Kidney tubule cell (primary cell): ENCODE measurements at places on chromosomes 6 and 20.
A peak's percentile ranks its signal among the peaks of the same experiment; 100 is the strongest.

DNA sequence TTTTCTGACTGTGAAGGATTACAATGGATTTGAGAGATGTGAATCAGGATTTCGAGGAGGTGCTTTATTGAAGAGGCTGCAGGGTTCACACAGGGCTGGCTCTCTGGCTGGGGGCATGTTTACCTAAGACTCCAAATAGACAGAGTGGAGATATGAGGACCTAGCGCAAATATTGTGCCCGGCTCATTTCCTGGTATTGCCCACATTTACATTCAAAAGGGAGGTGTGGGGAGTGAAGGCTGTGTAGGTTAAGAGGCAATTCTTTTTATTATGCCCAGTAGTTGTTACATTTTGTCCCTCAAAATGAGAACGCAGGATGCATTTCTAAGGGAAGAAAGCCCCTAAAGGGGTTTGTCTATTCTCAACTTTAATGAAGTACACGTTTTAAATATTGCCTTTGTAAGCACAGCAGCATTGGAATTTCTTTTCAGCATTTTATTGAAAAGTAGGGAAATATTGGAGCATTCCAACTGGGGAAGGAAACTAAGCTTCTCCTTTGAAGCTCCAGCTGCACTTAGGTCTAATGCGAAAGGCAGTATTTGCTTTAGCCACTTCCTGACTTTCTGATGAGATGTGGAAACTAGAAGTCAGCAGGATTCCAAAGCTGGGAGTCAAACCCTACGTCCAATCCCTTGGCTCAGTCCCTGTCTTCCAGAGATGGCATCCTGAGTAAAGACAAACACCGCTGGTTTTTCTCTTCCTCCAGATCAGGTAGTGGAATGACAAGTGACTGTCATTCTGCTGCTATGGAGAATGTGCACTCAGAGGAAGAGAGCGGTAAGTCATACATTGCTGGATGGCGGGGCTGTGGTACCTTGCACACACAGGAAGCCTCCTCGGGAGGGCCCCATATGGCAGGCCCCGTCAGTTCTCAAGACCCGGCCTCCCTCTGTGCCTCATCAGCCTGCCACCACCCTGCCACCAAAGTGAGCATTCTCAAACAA is 70.7 kb downstream of the MYB start:
- peak; percentile 50 for DNase-seq

DNA sequence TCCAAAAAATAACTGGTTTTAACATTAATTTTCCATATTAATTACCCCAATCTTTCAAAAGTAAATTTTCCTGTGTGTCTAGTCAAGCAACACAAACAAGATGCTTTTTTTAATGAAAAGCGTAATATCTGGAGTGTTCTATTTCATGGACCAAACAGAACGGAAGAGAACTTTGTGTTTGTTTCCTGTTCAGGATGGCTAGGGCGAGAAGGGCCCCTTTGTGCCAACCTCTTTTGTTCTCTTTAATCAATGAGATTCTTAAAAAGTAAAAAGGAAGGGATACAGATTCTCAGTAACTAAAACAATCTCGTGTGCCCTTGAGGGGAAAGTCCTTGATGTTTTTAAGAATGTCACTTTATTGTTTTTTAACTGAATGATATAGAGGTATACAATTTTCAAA is 55.7 kb downstream of the GNAS start:
- no peak for DNase-seq

GRCh38 chr6:147678253-147678652 is 169.8 kb downstream of the SAMD5 start:
- DNase-seq = no peak

DNA sequence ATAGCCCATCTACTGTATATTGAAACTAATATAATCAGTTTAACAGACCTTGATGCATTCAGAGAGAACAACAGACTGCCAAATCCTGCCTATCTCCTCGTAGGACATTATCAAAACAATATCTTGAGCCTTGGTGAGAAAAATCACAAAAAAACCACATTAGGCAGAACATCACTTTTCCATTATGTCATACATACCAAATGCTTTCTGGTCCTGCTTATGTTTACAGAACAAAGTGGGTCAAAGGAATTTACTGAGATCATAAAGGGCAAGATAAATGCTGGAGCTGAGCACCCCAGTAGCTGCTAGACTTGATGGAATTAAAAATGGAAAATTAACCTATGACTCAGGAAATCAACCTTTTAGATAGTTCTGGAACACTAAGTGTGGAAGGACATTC is 195.3 kb upstream of the KCNK16 start:
- peak; percentile 12 for DNase-seq

DNA sequence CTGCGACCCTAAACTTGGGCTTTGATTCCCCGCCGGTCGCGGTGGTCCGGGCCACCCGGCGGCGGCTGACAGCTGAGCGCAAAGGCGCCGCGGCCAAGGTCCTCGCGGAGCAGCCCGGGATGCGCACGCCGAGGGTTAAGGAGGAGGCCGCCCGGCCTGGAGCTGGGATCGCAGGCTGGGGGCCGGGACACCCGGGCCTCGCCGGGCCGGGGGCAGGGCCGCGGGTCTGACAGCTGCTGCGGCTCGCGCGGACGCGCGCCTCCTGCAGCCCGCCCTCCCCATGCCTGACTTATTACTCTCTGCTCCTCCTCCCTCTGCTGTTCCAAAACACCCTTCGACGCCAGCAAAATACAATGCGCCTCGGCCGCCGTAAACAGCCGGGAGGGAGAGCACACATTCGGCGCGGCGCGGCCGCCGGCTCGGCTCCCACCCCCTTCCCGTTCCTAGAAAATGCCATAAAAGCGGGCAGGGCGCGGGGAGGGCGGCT is 746 bp downstream of the BACH2 start:
- peak; percentile 65 for DNase-seq

DNA sequence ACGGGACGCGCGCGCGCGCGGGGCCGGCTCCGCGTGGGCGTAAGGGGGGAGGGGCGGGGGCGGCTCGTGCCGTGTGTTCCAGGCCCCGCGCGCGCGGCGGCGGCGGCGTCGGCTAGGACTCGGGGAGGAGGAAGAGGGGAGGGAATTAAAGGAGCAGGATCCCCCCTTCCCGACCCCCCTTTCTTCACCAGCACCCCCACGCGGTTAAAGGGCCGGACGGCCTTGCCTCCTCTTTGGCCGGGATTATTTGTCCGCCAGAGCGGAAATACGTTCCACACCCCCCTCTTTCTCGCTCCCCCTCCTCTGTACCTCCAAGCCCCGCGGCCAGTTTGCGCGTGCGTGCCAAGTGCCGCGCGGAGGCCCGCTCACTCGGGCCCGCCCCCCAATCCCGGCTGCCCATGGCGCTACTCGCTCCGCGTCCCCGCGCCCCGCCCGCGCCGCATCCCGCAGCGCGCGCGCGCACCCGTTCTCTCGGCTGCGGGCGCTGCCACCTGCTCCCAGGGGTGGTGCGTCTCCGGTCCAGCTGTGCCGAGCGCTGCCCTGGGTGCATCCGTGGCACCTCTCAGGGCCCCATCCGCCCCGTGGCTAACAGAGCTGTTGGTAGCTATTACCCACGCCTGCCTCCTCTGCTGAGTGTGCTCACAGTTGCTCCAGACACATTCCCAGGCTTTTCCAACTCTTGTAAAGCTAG is at the start of gene ZBTB12:
ZBTB12 (minus strand) TSS at position 134 of the 691 bp plus-strand sequence. CDS start 781 bp downstream, outside the sequence.
- peak; percentile 90 for DNase-seq

GRCh38 chr6:141203902-141204575 is 928.7 kb upstream of the GJE1 start:
- DNase-seq = no peak

DNA sequence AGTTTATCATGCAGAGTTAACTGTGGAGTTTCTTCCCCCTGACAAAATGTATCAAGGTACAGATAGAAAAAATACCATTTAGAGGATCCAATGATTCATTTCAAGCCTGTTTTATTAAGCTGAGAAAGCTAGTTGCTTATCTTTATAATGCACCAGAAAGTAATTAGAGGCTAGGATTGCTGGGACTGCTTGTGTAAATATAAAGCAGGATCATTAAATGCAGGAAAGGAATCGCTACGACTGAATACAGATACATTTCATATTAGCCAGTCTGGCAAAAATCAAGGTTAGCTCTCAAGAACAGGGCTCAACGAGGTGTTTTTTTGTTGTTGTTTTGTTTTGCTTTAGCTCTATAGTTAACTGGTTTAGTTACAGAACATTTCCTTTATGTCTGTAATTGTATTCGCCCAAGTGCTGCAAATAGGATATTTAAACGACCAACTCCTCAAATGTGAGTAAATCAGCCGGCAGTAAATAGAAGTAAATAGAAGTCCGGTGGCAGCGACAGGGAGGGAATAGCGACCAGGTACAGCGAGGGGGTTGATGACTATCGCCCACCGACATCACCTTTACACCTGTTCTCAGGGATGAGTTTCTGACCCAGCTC is 748 bp downstream of the UBE2J1 start:
- peak; percentile 16 for DNase-seq

DNA sequence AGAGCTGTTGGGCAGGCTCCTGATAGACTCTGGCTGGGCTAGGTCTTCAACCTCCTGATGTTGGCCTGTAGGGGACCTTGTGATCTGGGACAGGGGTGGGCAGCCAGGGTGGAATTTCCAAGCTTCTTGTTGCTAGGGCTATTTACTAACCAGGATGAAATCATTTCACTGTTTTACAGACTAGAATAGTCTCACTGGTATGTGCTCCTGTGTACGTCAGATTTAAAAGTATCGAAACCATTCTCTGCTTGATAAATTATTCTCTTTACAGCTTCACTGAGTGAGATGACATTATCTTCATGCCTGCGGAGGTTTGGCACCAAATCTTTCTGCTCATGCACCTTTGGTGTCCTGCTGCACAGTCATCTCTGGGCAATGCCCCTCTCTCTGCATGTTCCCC is 10.9 kb downstream of the EDN1 start:
- DNase-seq = no peak

- DNase-seq = no peak
Measured at GRCh38 chr6:35489066-35489465, 7.8 kb downstream of the TEAD3 start.

DNA sequence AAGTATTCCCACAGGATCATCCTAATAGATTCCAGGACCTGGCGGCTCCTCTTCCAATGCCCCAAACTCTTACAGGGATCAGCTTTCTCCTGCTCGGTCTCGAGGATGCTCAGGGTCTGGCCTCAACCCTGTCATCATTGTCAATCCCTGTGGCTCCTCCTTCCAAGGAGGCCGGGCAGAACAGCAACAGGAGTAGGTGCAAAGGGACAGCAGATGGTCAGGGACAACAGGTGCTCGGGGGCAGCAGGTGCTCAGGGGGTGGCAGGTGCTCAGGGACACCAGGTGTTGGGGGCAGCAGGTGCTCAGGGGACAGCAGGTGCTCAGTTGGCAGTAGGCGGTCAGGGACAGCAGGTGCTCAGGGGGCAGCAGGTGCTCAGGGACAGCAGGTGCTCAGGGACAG is 84.8 kb downstream of the TTLL2 start:
- no peak for DNase-seq

DNA sequence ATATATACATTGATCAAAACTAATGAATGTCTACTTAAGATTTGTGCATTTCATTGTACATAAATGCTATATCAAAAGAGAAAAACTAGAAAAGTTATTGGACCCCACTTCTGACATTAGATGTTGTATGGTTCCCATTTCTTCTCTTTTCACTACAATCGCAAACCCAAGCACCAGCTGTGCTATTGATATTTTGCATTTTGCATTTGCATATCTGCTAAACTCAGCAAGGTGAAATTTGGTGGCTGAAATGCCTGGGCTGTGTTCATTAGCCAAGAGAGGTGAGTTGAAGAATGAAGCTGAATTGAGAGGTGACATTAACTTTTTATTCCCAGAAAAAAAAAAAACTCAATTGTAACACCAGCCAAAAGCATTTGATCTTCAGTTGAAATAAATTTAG is 232.1 kb upstream of the TENT5A start:
- DNase-seq = no peak

DNA sequence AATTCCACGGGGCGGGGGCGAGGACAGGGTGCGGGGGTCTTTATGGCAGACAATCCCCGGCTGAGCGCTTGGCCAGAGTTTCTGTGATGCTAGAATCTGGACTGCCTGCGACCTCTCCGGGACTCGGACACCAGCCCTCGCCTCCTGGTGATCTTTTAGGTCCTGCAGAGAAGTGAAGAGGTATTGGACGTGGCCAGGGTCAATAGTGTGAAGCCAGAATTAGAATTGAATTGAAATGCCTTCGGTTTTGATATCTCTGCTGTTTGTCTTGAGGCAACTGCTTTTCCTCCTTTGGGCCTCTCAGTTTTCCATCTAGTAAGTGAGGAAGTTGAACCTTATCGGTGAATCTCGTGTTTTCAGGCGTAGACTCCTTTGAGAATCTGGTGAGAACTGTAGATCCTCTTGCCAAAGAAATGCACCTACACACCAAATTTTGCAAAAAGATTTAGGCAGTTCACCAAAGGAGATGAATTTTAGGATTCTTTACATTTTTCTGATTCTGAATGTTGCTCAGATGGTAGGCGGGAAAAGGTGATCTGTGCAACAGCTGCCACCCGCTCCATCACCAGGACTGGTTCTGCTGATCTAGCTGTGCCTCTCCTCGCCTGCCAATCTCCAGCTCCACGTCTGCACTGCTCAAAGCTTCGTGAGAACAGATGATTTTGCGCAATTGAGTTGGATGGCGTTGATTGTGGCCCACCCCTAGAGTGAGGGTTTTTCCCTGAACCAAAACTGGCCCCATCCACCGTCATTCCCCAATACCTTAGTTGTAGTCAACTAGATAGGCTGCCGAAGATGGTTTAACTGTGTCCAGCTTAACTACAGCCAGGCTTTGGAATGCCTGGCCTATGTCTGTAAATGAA is 837 bp upstream of the OSER1 start:
- DNase-seq = no peak

- DNase-seq = peak; percentile 97
Measured at GRCh38 chr6:158784505-158784904, 34.7 kb downstream of the EZR start.

DNA sequence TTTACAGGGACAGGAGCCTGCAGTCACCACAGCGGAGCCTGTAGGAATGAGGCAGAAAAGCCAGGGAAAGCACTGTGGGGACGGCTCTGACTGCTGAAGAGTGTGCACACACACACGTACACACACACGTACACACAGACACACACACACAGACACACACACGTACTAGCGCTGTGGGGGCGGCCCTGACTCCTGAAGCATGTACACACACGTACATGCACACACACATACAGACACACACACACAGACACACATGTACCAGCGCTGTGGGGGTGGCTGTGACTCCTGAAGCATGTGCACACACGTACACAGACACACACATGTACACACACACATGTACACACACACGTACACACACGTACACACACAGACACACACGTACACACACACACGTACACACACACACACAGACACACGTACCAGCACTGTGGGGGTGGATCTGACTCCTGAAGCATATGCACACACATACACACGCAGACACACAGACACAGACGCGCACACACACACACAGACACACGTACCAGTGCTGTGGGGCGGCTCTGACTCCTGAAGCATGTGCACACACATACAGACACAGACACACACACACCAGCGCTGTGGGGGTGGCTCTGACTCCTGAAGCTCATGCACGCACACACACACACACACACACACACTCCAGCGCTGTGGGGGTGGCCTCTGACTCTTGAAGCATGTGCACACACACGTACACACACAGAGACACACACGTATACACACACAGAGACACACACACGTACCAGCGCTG is 127.3 kb downstream of the DLL1 start:
- no peak for DNase-seq
